ENCODE measurements at places on chromosomes 7 and 10. TPM values are rescaled to one million over a fixed set of nuclear protein-coding genes. Genes with fewer than 3 reads are reported as not detected.

DNA sequence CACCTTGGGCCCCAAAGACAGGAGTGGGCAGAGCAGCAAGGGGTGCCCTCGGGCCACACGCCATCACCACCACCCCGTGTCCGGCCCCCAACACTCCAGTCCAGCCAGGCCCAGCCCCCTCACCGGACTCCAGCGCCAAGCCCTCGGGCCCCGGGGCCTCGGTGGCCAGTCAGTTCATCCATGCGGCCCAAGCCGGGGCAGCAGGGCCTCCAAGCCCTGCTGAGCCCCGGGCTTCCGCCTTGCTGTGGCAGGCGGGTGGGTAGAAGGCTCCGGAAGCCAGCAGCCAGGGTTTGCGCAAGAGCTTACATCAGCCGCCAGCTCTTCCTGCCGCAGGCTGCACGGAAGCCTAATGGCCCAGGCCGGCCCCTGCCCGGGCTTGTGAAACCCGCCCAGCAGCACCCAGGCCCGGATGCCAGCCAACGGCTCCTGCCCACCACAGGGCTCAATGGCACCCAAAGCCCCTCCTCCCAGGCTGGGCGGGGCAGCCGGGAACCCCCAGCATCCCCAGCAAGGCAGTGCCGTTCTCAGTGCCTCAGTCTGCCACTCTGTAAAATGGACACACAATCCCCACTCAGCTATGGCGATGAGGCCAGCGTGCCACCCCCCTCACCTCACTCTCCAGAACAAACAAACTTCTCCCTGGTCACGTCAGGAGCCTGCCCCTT lies 26.5 kb downstream of the TNRC18 start:
- peak overlapping the region; percentile 74 for H3K4me3 ChIP-seq
- H3K27me3 ChIP-seq = no peaks in the 10 kb centered on the region
- H3K27ac ChIP-seq = peak overlapping the region; percentile 91
- DNase-seq = peak; percentile 89
- peaks cover 10% of the 10 kb centered on the region for H3K4me1 ChIP-seq
- peaks cover 8% of the 10 kb centered on the region for H3K36me3 ChIP-seq

GRCh38 chr7:40608321-40609075 lies 473.7 kb downstream of the SUGCT start:
- no peak overlapping the region for H3K4me3 ChIP-seq
- no peaks in the 10 kb centered on the region for H3K36me3 ChIP-seq
- no peak for DNase-seq

GRCh38 chr7:111639934-111640333 lies 77.6 kb upstream of the IMMP2L start:
- H3K36me3 ChIP-seq = no peaks in the 10 kb centered on the region
- H3K27me3 ChIP-seq = peaks cover 16% of the 10 kb centered on the region
- no peak for DNase-seq
- H3K4me3 ChIP-seq = no peak overlapping the region

DNA sequence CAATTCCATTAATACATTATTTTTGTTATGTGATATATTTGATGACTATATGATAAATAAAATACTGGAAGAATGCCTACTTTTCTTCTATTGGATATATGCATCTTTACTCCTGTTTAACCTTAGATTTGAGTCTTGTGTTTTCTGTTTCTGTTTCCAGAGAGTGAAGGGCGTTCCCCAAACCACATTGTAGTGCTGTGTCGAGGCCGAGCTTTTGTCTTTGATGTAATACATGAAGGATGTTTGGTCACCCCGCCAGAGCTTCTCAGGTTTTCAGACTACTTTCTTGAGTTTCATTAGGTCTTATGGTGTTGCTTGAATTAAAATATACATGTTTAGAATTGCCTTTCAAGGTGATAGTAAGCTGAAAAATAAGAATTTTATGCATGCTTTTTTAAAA lies 23.8 kb downstream of the CROT start:
- H3K27me3 ChIP-seq = no peaks in the 10 kb centered on the region
- H3K36me3 ChIP-seq = peaks cover 4% of the 10 kb centered on the region
- no peak overlapping the region for H3K4me3 ChIP-seq

- H3K36me3 ChIP-seq = peaks cover 26% of the 10 kb centered on the region
- H3K27me3 ChIP-seq = no peaks in the 10 kb centered on the region
- no peak for DNase-seq
- peaks cover 19% of the 10 kb centered on the region for H3K4me1 ChIP-seq
- H3K4me3 ChIP-seq = no peak overlapping the region
Observed at GRCh38 chr7:150317748-150318444, 5.3 kb upstream of the LRRC61 start.

DNA sequence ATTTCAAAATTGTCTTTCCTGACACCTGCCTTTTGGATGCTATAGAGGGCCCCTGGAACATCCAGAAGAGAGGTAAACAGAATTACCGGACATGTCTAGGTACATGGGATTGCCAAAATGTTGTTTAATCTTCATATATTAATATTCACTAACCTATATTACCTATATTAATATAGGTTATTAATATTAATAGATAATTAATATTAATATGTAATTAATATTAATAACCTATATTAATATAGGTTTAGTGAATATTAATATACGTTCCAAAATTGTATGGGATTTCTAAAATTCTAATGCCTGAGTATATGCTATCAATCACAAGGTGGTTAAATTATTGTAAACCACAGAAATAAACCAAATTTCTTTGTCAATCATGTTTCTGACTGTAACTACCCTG lies 17.4 kb downstream of the TOMM7 start:
- H3K27ac ChIP-seq = no peak overlapping the region
- H3K27me3 ChIP-seq = peaks cover 3% of the 10 kb centered on the region
- H3K4me3 ChIP-seq = no peak overlapping the region

DNA sequence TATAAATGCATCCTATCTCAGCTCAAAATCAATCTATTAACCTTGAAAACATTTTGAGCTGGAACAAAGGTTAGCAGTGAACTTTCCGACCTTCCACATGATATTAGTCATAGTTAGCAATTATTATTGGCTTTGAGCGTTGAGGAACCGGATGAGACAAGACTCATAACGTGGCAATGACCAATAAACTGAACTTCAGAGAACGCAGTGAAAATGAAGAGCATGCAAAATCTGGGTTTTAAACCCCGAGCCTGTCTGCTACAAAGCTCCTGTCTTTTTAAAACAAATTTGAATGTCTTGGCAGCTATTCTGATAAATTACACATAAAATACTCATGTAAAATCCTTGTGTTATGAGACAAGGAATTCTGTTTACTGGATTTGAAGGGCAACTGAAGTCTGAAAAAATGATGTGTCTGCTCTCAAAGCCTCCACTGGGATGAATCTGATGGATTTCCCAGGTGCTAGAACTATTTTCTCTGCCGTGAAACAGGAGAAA lies 74.7 kb upstream of the ITGB1 start:
- H3K4me3 ChIP-seq = no peak overlapping the region
- no peaks in the 10 kb centered on the region for H3K36me3 ChIP-seq
- no peak for DNase-seq
- H3K27ac ChIP-seq = no peak overlapping the region
- no peaks in the 10 kb centered on the region for H3K27me3 ChIP-seq
- H3K4me1 ChIP-seq = peaks cover 7% of the 10 kb centered on the region

- peaks cover 2% of the 10 kb centered on the region for H3K36me3 ChIP-seq
- no peaks in the 10 kb centered on the region for H3K27me3 ChIP-seq
- no peak overlapping the region for H3K4me3 ChIP-seq
- DNase-seq = no peak
Observed at GRCh38 chr10:71339796-71340589, 20.9 kb downstream of the SLC29A3 start.

- no peak overlapping the region for H3K27ac ChIP-seq
- no peak for DNase-seq
- H3K4me3 ChIP-seq = no peak overlapping the region
Observed at GRCh38 chr10:133007360-133007858, 65.0 kb upstream of the CFAP46 start.

GRCh38 chr7:140402178-140402835 lies 1.6 kb upstream of the RAB19 start:
- H3K27ac ChIP-seq = peak overlapping the region; percentile 67
- H3K27me3 ChIP-seq = no peaks in the 10 kb centered on the region
- H3K36me3 ChIP-seq = peaks cover 6% of the 10 kb centered on the region
- H3K4me3 ChIP-seq = peak overlapping the region; percentile 8

- H3K27me3 ChIP-seq = no peaks in the 10 kb centered on the region
- H3K4me1 ChIP-seq = no peaks in the 10 kb centered on the region
- DNase-seq = no peak
- H3K36me3 ChIP-seq = no peaks in the 10 kb centered on the region
Observed at GRCh38 chr7:79236352-79237028, 217.0 kb downstream of the MAGI2 start.

- no peak for DNase-seq
- H3K36me3 ChIP-seq = no peaks in the 10 kb centered on the region
- H3K4me1 ChIP-seq = no peaks in the 10 kb centered on the region
- H3K27ac ChIP-seq = no peak overlapping the region
- H3K27me3 ChIP-seq = peaks cover 33% of the 10 kb centered on the region
Observed at GRCh38 chr10:28839600-28840007, 162.3 kb downstream of the BAMBI start.

DNA sequence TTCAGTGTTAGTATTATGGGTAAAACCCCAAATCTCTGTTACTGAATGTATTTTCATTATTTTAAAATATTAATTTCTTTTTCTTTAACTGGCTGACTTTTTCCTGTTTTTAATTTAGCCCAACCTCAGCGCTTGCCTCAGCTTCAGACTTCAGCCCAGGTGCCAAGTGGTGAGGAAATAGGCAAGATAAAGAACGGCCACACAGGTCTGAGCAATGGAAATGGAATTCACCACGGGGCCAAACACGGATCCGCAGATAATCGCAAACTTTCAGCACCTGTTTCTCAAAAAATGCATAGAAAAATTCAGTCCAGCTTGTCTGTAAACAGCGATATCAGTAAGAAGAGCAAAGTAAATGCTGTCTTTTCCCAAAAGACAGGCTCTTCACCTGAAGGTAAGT lies 57.5 kb downstream of the MDFIC start:
- no peak for DNase-seq
- peaks cover 34% of the 10 kb centered on the region for H3K36me3 ChIP-seq
- H3K27me3 ChIP-seq = no peaks in the 10 kb centered on the region
- peaks cover 21% of the 10 kb centered on the region for H3K4me1 ChIP-seq
- no peak overlapping the region for H3K4me3 ChIP-seq

- DNase-seq = no peak
- no peak overlapping the region for H3K27ac ChIP-seq
- H3K4me1 ChIP-seq = no peaks in the 10 kb centered on the region
- no peaks in the 10 kb centered on the region for H3K36me3 ChIP-seq
- peaks cover 3% of the 10 kb centered on the region for H3K27me3 ChIP-seq
Observed at GRCh38 chr10:129939416-129940275, 24.4 kb downstream of the EBF3 start.

- peaks cover 12% of the 10 kb centered on the region for H3K27me3 ChIP-seq
- H3K4me1 ChIP-seq = peaks cover 18% of the 10 kb centered on the region
- DNase-seq = no peak
- no peak overlapping the region for H3K4me3 ChIP-seq
- no peak overlapping the region for H3K27ac ChIP-seq
- H3K36me3 ChIP-seq = no peaks in the 10 kb centered on the region
Observed at GRCh38 chr7:17040716-17041115, 158.9 kb upstream of the AGR3 start.

- peaks cover 21% of the 10 kb centered on the region for H3K4me1 ChIP-seq
- H3K36me3 ChIP-seq = peaks cover 35% of the 10 kb centered on the region
- no peak overlapping the region for H3K4me3 ChIP-seq
- no peaks in the 10 kb centered on the region for H3K27me3 ChIP-seq
- no peak overlapping the region for H3K27ac ChIP-seq
- DNase-seq = no peak
Observed at GRCh38 chr7:5330288-5330687, 47.5 kb downstream of the SLC29A4 start.

- no peak for DNase-seq
- no peak overlapping the region for H3K4me3 ChIP-seq
- no peaks in the 10 kb centered on the region for H3K4me1 ChIP-seq
- no peaks in the 10 kb centered on the region for H3K27me3 ChIP-seq
- H3K36me3 ChIP-seq = no peaks in the 10 kb centered on the region
- H3K27ac ChIP-seq = no peak overlapping the region
Observed at GRCh38 chr7:153017223-153017622, 257.7 kb downstream of the ACTR3B start.

DNA sequence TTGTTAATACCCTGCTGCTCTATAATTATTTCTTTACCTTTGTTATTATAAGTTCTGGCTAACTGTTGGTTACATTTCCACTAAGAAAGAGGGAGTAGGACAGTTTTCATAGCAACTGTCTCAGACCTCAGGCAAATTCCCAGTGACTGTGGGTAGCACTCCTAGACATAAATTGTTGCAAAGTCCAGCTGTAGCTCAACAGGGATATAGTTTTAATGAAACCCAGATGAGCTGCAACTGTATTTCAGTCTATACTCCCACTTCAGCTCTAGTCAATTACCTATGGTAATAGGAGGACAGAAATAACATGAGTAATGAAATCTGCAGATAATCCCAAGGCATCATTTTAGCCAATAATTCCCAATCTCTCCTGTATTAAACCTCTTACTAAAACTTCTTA lies 103.0 kb upstream of the SEMA3A start:
- no peaks in the 10 kb centered on the region for H3K36me3 ChIP-seq
- DNase-seq = no peak
- no peaks in the 10 kb centered on the region for H3K27me3 ChIP-seq
- H3K4me1 ChIP-seq = no peaks in the 10 kb centered on the region
- H3K27ac ChIP-seq = no peak overlapping the region

DNA sequence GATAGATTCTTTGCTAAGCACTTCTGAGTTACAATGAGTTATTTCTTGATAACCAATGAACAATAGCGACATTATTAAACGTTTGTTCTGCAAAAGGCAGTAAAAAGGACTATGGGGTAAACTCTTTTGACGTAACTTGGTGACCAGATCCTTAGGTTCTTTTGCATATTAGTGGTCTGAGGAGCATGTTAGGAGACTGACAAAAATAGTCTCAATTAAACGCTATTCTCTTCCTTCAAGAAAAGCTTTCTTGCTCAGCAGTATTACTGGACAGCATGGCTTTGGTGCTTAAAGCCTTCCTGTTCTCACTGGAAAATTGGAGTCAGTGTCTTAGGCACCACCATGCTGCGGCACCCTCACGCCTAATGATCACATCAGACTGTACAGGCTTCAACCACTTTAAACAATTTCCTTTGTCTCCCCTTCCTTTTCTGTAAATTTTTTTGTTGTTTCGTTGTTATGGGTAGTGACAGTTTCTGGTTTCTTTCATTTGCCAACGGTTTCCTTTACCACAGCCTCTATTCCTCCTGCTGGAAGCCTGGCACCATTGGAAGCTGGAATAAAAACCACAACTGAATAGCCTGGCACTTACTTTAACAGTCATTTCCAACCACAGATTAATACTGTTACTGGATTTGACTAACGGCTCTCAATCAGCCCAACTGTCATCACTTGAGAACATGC lies 49.2 kb upstream of the FAM133B start:
- H3K4me3 ChIP-seq = peak overlapping the region; percentile 2

GRCh38 chr10:8874972-8875371 lies 820.5 kb downstream of the GATA3 start:
- H3K27ac ChIP-seq = no peak overlapping the region
- DNase-seq = no peak
- H3K4me1 ChIP-seq = no peaks in the 10 kb centered on the region
- no peaks in the 10 kb centered on the region for H3K36me3 ChIP-seq
- H3K27me3 ChIP-seq = no peaks in the 10 kb centered on the region

DENND2A gene
- not detected for total RNA-seq

CYP3A4 gene
- total RNA-seq = not detected

INA gene
- total RNA-seq = 0.38 TPM

CALHM1 gene
- not detected for total RNA-seq

CDHR1 gene
- total RNA-seq = 1.6 TPM

GIMAP5 gene
- 48.2 TPM for total RNA-seq

SLC25A40 gene
- 36.1 TPM for total RNA-seq

PLEKHS1 gene
- 0.24 TPM for total RNA-seq

APBB1IP gene
- 68.0 TPM for total RNA-seq

ERVW-1 gene
- total RNA-seq = not detected

SUN3 gene
- not detected for total RNA-seq

TRIM4 gene
- 21.0 TPM for total RNA-seq

KIAA1217 gene
- total RNA-seq = 1.5 TPM

SERPINE1 gene
- 0.27 TPM for total RNA-seq
